ENCODE measurements at places on chromosomes 4 and X.

DNA sequence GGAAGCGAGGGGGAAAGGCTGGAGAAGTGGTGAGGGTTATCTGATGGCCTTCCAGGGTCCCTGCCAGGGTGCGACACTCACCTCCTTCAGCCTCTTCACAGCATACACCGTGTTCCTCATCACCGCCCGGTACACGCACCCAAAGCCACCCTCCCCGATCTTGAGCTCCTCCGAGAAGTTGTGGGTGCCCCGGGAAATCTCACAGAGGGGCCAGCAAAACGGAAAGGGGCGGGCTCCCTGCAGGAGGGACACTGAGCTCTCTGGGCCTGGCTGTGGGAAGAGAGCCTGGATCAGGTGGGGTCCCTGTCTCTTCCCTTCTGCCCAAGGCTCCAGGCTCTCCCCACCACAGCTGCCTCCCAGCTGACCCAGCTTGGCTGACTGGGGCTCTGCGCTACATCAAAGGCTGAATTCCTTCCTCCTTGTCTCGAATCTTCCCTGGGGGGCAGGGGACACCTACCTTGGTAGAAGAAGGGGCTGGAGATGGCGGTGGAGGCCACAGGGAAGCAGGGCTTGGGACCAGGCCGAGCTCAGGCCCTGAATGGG, 1.1 kb downstream of the IRAK1 start:
- DNase-seq = no peak

- DNase-seq = no peak
Measured at GRCh38 chr4:125522992-125523391, 208.2 kb downstream of the FAT4 start.

DNA sequence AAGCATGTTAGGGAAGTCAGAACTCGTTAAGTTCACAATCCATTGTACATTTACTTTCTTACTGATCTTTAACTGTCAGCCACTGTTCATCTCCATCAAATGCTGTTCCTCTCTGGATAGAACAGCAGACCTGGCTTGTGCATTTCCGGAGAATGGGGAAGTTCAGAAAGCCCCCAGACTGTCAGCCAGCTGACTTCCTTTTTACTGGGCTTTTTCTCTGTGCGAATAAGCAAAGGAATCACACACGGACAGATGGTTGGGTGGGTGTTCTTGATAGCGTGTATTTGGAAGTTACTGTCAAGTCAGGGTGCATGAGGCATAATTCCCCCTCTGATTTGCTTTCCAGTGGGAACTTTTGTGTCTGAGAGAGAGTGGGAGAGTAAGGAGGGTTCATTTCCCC, 56.8 kb downstream of the TSPAN7 start:
- no peak for DNase-seq

- no peak for DNase-seq
Measured at GRCh38 chr4:3712936-3713335, 53.2 kb upstream of the ADRA2C start.

- peak; percentile 39 for DNase-seq
Measured at GRCh38 chr4:81470456-81471297, 1.0 kb downstream of the RASGEF1B start.

DNA sequence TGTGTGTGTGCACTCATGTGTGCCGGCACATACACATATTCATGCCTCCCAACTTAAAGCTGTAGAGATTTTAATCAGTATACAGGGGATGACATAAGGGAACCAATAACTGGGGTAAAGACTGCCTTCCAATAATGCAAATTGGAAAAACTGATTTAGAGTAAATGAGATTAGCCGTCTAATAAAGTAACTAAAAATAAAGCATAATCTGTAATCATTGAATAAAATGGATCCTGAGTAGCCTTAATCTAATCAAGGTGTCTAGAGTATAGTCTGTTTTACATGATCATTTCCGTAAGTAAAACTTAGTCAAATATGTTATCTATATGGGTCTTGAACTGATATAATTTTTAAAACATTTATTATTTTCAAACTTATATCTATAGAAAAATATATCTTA, 925.8 kb downstream of the FSTL5 start:
- DNase-seq = no peak

GRCh38 chr4:79164907-79165610, 160.8 kb downstream of the NAA11 start:
- DNase-seq = no peak

GRCh38 chrX:78321809-78322208, 5.6 kb downstream of the CYSLTR1 start:
- peak; percentile 3 for DNase-seq
